ENCODE measurements at places on chromosomes 5 and 9.

DNA sequence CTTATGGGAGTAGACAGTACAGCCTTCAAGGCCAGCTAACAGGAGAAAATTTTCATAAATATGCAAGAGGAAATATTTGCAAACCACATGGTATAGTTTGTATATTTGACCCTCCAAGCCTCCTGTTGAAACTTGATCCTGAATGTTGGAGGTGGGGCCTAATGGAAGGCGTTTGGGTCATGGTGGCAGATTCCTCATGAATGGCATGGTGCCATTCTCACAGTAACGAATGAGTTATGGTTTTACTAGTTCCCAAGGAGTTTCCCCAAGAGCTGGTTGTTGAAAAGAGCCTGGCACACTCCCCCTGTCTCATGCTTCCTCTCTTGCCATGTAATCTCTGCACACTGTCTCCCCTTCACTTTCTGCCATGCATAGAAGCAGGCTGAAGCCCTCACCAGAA lies 3.3 kb upstream of the PAIP1 start:
- DNase-seq: no peak

DNA sequence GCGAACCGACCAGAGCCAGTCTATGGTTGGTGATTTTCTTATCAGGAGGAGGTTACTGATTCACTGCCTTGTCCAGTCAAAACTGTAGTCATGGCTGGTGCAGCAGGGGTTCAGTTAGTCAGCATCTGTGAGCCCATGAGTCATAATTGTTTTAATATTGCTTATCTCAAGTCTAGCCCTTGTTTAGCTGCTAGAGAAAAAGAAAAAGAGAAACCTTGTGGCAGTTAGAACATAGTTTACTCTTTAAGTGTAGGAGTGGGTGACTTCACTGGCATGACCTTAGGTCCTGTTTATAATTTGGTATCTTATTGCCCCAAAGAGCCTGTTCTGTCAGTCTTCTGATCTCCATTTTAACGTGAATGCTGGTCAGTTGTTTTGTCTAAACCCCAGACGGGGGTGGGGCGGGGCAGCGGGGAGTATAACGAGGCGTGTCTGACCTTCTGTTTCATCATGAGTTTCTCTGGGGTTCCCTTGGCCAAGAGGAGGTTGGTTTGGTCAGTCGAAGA lies 76.9 kb upstream of the NFIL3 start:
- peak; percentile 35 for DNase-seq

DNA sequence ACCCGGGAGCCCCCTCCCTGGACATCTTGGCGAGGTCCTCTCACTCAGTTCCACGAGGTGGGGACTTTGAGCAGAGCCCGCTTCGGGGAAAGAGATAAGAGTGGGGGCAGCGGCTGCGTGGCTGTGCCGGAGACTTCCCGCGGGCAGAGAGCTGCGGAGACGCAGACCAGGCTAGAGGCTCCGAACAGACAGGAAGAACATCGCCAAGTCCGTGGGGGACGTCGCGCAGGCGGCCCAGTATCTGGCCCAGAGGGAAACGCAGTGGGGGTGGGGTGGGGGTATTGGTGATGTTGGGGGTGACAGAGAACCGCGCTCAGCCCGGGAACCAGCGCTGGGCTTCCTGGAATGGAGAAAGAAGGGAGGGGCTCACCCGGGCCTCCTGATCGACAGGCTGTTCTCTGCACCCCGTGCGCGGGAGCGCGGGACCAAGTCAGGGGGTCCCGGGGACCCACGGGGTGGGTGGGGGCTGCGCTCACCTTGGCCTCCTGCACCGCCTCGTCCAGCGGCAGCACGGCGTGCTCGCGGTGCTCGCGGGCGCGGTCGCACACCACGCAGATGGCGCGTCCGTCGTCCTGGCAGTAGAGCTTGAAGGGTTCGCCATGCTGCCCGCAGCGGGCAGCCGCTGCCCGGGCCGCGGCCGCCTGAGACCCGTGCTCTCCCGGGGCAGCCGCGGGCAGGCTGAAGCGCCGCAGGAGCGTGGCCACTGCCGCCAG lies 727 bp downstream of the TRIM7 start:
- no peak for DNase-seq

DNA sequence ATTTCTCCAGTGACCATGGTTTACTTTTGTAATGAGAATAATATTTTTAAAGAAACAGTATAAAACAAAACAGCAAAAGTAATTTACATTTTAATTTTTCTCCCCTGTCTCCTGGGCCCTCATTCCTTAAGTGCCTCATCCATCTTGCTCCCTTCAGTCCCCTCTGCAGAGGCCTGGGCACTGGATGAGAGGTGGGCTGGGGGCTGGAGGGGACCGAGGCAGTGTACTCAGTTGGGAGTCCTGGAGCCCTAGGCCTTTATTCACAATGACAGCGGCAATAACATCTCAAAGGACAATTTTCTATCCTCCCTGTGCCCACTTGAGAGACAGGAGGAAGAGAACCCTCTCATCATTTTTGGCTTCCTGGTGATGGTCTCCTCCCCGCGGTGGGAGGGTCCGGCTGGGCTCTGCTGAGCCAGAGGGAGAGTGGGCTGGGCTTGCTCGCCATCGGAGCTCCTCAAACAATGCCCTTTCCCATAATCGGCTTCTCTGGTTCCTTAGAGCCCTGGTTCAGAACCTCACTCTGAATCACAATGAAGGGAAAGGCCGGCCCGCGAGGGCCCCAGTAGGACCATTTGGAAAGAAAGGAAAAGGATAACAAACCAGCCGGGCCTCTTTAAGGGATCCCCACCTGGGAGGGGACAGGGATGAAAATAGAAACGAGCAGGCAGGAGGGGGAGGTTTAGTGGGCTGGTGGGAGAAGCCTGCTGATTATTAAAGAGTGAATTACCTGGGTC lies 9.7 kb upstream of the SMIM32 start:
- no peak for DNase-seq

GRCh38 chr9:36025746-36026145 lies 11.0 kb upstream of the RECK start:
- DNase-seq: no peak

DNA sequence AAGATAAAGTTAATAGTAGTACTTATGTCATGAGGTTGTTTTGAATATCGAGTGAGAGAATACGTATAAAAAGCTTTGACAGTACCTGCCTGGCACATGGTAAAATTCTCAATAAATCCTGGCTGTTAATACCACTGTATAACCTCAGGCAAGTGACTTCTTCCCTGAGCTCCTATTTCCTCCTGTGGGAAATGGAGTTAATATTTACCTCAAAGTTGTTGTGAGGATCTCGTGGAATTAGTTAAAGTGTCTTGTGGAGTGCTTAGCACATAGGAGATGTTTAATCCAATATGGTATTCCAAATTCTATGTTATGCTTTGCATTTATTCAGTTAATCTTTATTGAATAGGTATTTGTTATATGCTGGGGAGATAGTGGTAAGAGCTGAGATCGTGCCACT lies 18.5 kb downstream of the FOCAD start:
- DNase-seq: no peak

DNA sequence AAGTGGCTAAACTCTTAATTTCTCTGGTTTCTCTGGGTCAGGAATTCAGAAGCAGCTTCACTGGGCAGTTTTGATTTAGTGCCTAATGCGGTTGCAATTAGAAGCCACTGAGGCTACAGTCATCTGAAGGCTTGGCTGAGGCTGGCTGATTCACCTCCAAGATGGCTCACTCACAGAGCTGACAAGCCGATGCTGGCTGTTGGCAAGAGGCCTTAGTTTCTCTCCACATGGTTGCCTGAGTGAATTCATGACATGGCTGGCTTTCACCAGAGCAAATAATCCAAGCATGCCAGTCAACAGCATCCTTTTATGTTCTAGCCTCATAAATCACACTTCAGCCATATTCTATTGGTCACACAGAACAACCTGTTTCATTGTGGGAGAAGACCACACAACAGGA lies 2.8 kb upstream of the CDK7 start:
- DNase-seq: no peak

DNA sequence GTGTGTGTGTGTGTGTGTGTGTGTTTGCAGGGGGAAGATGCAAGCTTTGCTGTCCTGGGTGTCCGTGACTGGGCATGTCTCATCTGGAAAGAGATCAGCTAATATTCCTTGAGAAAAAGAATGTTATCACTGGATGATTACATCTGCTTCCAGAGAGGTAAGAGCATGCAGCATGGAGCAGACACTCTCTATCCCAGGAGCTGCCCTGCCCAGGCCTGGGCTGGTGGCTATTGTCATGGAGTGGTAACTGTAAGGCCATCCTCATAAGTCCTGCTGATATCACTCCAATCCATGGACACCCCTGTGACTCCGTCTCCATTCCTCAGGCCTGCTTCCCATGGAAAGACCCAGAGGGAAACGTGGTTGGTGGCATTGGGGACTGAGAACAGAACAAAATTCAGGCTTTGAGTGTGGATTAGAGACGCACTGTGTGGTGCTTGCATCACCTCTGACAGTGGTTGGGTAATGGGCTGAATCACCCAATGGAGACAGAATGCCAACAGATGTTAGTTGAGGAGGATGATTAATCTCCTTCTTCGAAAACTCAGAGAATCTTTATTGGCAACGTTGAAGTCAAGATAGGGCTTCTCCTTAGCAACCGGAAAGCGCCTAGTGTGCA lies 52.0 kb upstream of the KCNIP1 start:
- no peak for DNase-seq

GRCh38 chr5:96968074-96968473 lies 32.2 kb downstream of the LNPEP start:
- DNase-seq: no peak

- DNase-seq: no peak
Measured at GRCh38 chr5:89421035-89421434, 538.1 kb upstream of the MEF2C start.

DNA sequence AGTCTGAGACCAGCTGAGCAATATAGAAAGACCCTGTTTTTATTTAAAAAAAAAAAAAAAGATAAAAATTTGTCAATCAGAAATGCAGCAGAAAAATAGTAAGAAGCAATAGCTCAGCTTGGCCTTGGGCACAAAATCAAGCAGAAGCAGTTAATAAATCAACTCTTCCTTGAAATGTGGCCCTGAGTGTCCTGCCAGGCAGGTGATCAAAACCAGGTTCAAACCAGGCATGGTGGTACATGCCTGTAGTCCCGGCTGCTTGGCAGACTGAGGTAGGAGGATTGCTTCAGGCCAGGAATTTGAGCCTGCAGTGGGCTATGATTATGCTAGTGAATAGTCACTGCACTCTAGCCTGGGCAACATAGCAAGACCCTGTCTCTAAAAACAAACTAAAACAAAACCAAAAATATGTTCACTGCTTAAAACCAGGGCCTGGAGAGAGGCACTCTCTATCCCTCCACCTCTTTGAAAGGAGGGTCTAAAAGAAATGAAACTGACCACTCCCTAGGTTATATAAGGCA lies 27.9 kb upstream of the KLF9 start:
- DNase-seq: no peak

- DNase-seq: no peak
Measured at GRCh38 chr9:114037249-114037648, 40.9 kb downstream of the AMBP start.

DNA sequence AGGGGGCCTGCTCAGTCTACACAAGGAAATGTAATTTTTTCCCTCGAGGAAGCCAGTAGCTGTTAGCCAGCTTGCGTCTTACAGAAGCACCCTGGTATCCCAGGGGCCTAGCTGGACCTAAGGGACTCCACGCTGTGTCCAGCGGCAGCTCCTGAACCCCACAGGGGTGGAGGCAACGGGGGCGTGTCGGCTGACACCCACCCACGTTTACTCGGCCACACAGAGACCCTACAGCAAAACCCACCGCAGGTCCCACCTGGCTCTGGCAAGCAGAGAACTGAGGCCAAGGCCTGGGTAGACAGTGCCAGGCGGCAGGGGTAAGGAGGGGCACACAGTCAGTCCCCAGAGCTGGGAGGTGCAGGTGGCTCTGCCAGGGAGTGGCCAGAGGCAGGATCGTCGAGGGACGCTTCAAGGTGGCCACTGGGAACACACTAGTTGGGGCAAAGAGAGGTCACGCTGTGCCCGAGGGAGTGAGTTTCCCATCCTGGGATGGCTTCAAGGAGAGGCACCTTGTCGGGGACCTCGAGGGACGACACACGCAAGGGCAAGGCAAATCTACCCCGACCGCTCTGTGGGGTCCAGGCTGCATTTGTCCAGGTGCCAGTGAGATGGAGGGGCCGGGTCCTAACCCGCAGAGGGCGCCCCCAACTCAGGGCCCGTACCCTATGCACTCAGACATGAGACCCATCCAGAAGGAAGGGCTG lies 20.7 kb downstream of the BRD3OS start:
- no peak for DNase-seq

- DNase-seq: no peak
Measured at GRCh38 chr9:14321517-14322130, 7.7 kb upstream of the NFIB start.

- no peak for DNase-seq
Measured at GRCh38 chr9:125323615-125324014, 62.0 kb downstream of the GAPVD1 start.

- no peak for DNase-seq
Measured at GRCh38 chr9:20355022-20355421, 267.3 kb downstream of the MLLT3 start.

GRCh38 chr5:147190331-147190730 lies 44.5 kb upstream of the STK32A start:
- DNase-seq: no peak

DNA sequence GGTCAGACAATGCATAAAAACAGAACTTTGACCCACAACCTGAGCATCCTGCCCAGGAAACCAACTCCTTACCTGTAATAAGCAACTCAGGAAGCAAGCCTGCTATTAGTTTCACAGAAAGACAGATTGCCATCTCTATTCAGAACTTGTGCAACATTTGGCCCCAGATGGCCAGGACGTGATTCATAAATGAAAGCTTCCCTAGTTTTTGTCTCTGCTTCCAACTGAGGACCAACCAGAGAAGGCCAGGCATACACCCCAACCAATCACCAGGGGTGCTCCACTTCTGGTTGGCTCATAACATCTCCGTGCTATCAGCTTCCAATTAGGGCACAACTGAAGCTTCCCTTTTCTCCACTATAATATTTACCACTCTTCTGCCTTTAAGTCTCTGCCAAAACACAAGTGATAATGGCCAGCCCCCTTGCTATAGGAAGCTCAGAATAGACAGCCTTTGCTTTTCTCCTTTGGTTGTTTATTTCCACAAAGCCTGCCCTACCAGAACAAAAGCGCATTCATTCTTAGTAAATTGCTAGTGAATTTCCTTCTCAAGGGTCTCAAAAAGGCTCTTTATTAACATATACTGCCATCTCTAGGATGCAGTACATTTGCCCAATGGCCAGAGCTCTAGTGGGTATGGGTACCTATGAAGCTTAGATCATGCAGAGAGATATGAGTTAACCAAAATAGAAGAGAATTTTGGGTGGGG lies 289.7 kb upstream of the DAP start:
- DNase-seq: no peak

DNA sequence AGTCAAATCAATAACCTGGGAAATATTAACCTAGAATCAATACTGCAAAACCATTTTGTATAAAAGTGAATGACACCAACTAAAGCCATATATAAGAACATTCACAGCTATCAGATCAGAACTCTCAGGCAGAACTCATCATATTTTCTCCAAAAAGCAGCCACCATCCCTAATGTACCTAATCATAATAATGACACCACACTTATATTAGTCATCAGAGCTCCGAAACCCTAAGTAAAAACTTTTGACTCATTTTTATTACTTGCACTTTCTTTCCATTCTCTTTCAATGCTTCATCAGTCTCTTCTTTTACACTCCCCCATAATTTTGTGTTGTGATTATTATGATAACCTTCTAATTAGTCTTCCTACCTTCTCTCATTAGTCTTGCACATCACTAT lies 45.3 kb downstream of the INSL6 start:
- no peak for DNase-seq

- peak; percentile 16 for DNase-seq
Measured at GRCh38 chr9:35748858-35749514, at the start of the genes GBA2 and RGP1. Gene GBA2, minus strand, starts transcription at chr9:35749228. Its CDS starts 524 bp downstream, at chr9:35748704. Gene RGP1, plus strand, starts transcription at chr9:35749287. Its CDS starts 469 bp downstream, at chr9:35749756.
